Activated CD8-positive, alpha-beta T cell treated with anti-CD3 and anti-CD28 coated beads, Interleukin-2, amount 10 ng/mL, durations not matched to agents 7 days and 5 days (primary cell): ENCODE measurements at places on chromosomes 11 and 22. TPM values are rescaled to one million over a fixed set of nuclear protein-coding genes. Genes with fewer than 3 reads are reported as not detected.

PRDM11 gene
- total RNA-seq: 3.5 TPM

OR51S1 gene
- not detected for total RNA-seq

SLC22A25 gene
- not detected for total RNA-seq

OR4A16 gene
- not detected for total RNA-seq

MIOX gene
- total RNA-seq: not detected

GLB1L3 gene
- total RNA-seq: 3.8 TPM

ZNF143 gene
- total RNA-seq: 31.4 TPM

NXPE2 gene
- total RNA-seq: not detected

MRGPRX3 gene
- not detected for total RNA-seq

KRTAP5-8 gene
- total RNA-seq: not detected

OR51B2 gene
- not detected for total RNA-seq

RIMBP3B gene
- 0.18 TPM for total RNA-seq

GTPBP1 gene
- 71.8 TPM for total RNA-seq

MRE11 gene
- 35.8 TPM for total RNA-seq

TPH1 gene
- 0.21 TPM for total RNA-seq

SCGB1D2 gene
- total RNA-seq: not detected

APOL5 gene
- not detected for total RNA-seq

NXPE4 gene
- not detected for total RNA-seq

CYTH4 gene
- 107 TPM for total RNA-seq

ACTN3 gene
- total RNA-seq: not detected

MAPK8IP1 gene
- total RNA-seq: 1.3 TPM

ACR gene
- total RNA-seq: not detected

MMP1 gene
- not detected for total RNA-seq

RAPSN gene
- total RNA-seq: 1.2 TPM

SYT12 gene
- not detected for total RNA-seq

LIF gene
- 569 TPM for total RNA-seq

MMP12 gene
- not detected for total RNA-seq

PLEKHB1 gene
- 11.6 TPM for total RNA-seq

MOV10L1 gene
- not detected for total RNA-seq
